ENCODE measurements at places on chromosomes 11 and 22.

GRCh38 chr11:40407355-40407754, 1052.1 kb downstream of the LRRC4C start:
- no peak for DNase-seq

GRCh38 chr11:130144861-130145281, 14.7 kb upstream of the ST14 start:
- DNase-seq = no peak

- DNase-seq = no peak
Observed at GRCh38 chr22:17774206-17774925, at the start of gene BID. Gene BID, minus strand, starts transcription at chr22:17774469. Its CDS starts 24,353 bp downstream, at chr22:17750116.

DNA sequence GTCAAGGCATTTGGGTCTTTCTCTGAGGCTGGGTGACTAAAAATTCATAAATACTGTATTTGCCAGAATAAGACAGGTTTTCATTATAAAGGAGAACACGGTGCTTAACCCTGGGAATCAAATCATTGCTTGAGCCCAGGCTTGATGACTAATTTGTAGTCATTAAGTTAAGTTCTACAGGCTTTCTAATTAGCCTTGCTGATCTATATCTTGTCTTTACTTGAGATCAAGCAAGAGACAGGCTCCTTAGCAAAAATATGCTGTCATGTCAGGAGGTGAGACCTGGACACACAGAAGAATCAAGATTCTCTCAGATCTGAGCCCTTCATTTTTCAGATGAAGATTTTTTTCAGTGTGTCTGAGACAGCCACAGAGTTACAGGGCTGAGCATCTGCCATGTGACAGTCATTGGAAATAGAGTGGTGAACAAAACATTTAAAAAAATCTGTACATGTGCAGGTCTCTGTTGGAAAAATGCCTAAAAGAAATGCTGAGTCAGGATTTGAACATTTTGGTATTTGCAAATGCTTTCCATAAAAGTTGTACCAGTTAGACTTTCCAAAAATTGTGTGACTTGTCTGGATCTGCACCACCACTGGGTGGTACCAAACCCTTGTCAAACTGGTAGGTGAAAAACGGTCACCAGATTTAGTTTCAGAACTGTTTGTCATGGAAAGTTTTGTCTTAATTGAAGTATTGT, 14.6 kb downstream of the ACAT1 start:
- no peak for DNase-seq

DNA sequence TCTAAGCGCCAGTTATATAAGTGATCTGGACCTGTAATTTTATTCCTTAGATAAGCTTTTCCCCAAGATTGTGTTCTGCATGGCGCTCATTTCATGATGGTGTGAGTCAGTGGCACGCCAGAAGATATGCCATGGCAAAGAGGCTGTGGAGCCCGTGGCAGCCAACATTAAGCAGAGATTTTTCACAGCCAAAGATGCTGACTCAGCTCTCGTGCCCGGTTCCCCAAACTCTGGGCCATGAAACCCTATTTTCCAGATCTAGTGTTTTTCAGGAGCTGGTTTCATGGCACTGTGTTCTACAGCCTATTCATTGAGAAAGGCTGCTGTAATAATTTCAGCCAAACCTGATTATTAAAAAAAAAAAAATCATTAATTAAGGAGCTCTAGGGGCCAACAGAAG, 15.4 kb upstream of the LINC01488 start:
- DNase-seq = no peak

DNA sequence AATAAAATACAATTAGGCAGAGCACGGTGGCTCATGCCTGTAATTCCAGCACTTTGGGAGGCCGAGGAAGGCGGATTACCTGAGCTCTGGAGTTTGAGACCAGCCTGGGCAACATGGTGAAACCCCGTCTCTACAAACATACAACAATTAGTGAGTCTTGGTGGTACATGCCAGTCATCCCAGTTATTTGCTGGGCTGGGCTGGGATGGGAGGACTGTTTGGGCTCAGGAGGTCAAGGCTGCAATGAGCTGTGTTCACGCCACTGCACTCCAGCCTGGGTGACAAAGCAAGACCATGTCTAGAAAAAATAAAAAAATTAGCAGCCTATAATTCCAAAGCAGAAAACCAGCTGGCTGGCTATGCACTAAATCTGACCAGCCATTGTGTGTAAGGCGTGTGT, 35.1 kb downstream of the APOL3 start:
- no peak for DNase-seq

- no peak for DNase-seq
Observed at GRCh38 chr11:92458486-92458885, 233.9 kb downstream of the FAT3 start.

- no peak for DNase-seq
Observed at GRCh38 chr22:45098056-45098455, 65.7 kb upstream of the NUP50 start.

GRCh38 chr22:32052936-32053791, 10.1 kb downstream of the SLC5A1 start:
- DNase-seq = no peak

Data from stimulated activated CD8-positive, alpha-beta memory T cell treated with anti-CD3 and anti-CD28 coated beads, Interleukin-4, amount 100 ng/mL, for 1 hour (primary cell).